ENCODE measurements at places on chromosomes 16 and 17. TPM values are rescaled to one million over a fixed set of nuclear protein-coding genes. Genes with fewer than 3 reads are reported as not detected.
A peak's percentile ranks its signal among the peaks of the same experiment; 100 is the strongest.

DNA sequence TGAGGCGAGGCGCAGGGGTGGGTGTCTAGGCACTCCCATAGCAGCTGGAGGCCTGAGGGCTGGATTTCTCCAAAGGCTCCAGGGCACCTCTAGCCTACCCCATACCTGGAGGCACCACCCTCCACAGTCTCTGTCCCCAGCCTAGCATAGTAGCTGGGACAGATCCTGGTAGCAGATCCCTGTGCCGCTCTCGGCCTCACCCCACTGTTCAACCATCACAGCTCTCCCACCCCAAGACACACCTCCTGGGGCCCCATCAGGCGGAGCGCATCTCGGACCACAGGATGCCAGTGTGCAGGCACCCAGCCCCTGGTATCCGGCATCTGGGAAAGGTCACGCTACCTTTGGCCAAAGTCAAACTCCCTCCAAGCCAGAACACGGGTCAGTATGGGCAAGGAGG lies 7.1 kb downstream of the BTBD17 start:
- DNase-seq: no peak

The SSTR5 gene
- 0.38 TPM for total RNA-seq

GRCh38 chr16:87664792-87665191 lies 62.5 kb downstream of the JPH3 start:
- DNase-seq: no peak

GRCh38 chr16:81717662-81718189 lies 61.4 kb upstream of the PLCG2 start:
- peak; percentile 71 for DNase-seq

- no peak for DNase-seq
Measured at GRCh38 chr17:20213449-20213848, 204.3 kb downstream of the SPECC1 start.

DNA sequence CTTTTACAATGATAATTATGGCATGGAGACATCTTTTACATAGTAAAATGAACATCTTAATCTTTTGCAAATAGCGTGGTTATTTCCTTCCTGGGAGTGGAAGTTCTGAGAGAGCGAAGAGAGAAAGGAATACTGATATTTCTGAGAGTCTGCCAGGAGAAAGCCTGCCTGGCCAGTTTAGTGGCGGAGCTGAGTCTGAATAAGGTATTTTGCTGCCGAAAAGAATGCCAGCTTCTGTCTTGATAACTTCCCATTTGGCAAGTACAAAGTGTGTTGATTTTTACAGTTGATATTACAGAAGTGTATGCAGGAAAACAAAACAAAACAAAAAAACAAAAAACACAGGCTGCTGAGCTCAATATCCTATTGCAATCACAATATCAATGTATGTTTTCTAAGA lies 55.9 kb downstream of the KCNJ2 start:
- DNase-seq: no peak

The KIF19 gene
- 1.8 TPM for total RNA-seq

DNA sequence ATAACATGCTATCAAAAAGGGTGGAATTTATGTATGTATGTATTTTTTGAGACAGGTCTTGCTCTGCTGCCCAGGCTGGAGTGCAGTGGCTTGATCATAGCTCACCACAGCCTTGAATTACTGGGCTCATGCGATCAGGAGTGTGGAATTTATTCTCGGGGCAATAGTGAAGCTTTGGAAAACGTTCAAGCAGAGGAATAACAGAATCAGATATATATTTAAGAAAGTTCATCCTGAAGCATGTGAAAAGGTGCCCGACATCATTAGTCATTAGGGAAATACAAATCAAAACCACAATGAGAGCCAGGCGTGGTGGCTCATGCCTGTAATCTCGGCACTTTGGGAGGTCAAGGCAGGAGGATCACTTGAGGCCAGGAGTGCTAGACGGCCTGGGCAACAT lies 7.7 kb upstream of the ITGAE start:
- DNase-seq: no peak

Measured in dermis microvascular lymphatic vessel endothelial cell (primary cell).